RKO (cell line): ENCODE measurements at places on chromosomes 11 and 22.

- peak; percentile 53 for DNase-seq
Observed at GRCh38 chr11:73184953-73185671, 33.0 kb upstream of the P2RY2 start.

DNA sequence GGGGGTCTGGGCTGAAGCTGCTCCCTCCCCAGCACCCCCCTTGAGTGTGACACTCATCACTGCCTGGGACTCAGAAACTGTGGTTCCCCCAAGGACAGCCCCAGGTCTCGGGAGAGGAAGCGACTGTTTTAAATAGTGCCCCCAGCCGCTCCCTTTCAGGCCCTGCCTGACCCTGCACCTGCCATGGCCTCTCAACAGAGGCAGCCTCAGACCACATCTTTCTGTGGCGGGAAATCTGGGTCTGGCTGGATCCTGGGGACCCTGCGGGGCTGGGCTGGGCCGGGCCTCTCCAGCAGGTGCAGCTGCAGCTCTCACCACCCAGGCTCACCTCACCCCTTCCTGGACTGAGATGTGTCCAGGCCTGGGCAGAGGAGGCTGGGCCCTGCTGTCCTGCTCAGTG is 3.7 kb upstream of the IGLL1 start:
- DNase-seq: no peak

DNA sequence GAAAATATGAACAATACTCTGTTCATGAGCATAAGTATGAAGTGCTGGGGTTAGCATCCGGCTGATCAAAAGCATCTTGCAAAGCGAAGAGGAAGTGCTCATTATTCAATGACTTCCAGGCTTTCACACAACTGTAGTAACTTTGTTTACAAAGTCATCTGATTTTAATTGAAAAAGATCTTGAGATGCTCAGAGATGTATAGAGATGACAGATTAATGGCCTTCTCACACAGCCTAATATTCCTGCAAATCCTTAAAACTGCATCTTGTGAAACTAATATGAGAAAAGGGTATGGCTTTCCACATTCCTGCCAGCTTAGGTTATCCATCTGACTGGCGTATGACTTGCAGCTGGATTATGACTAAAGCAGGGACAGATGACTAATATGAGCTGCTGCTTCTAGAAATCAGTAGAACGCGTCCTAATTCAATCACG is 125.4 kb downstream of the CASP12 start:
- peak; percentile 88 for DNase-seq

- DNase-seq: no peak
Observed at GRCh38 chr22:30733181-30733631, 38.5 kb downstream of the OSBP2 start.

- DNase-seq: no peak
Observed at GRCh38 chr22:41367680-41368542, 13.8 kb upstream of the TEF start.

- no peak for DNase-seq
Observed at GRCh38 chr11:64238076-64238475, 2.8 kb upstream of the FKBP2 start.

DNA sequence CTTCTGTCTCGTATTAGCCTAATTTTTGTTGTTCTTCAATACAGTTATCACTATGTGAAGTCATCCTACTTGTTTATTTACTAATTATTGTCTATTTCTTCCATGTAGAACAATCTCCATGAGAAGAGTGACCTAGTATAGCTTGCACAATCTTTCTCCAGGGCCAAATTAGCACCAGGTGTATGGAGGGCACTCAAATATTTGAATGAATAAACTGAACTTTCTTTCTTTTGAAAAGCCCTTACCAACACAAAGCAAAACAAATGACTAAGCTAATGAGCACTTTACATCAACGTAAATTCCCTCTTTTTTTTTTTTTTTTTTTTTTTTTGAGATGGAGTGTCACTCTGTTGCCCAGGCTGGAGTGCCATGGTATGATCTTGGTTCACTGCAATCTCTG is 34.2 kb downstream of the ABTB2 start:
- DNase-seq: no peak

- DNase-seq: no peak
Observed at GRCh38 chr11:66749091-66749490, 20.1 kb upstream of the SPTBN2 start.

GRCh38 chr11:69394869-69395246 is 86.6 kb upstream of the LINC01488 start:
- no peak for DNase-seq

GRCh38 chr11:2270322-2271076 is at the start of gene ASCL2:
TSS of gene ASCL2 (minus strand) at chr11:2270588. CDS start at chr11:2270332, 256 bp downstream.
- no peak for DNase-seq

DNA sequence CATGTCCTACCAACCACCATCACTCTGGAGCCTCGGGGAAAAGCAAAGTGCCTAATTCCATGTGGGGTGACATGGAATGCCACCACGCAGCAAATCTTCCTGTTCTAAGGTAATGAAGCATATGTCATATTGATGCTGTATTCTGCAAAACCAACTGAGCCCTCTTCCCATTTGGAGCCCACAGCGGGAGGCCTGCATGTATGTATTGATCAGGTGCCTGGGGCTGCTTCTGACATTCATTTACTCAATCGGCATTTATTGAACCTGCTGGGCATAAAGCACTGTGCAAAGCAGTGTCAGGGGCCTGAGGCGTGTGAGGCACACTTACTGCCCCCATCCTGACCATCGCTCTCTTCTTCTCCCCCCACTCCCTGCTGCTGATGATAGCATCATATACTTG is 39.1 kb downstream of the ANKK1 start:
- no peak for DNase-seq

DNA sequence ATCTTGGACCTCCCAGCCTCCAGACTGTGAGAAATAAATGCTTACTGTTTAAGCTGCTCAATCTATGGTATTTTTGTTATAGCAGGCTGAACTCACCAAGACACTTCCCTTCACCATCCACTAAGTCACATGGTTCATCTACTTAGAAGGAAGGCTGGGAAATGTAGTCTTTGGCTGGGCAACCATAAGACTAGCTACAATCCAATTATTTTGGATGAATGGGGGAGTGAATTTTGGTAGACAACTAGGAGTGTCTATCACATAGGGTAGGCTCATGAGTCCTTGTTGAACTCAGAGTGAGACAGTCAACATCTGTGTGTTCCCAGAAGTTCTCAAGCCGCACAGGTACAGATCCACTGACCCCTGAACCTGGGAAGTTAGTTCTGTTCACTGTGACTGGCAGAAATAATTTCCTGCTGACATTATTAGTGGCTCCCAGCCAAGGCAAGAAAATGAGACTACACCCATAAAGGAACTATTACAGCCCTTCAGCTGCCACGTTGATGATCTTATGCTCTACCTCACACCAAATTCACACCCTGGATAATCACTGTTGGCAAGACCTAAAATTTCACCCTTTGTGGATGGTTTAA is 3.1 kb upstream of the SLC35C1 start:
- DNase-seq: peak; percentile 37

- DNase-seq: no peak
Observed at GRCh38 chr22:35443790-35444684, 44.1 kb downstream of the MCM5 start.

- DNase-seq: no peak
Observed at GRCh38 chr11:2687782-2688191, 12.0 kb downstream of the KCNQ1OT1 start.

- peak; percentile 77 for DNase-seq
Observed at GRCh38 chr11:33258631-33259205, 1.5 kb downstream of the HIPK3 start.

DNA sequence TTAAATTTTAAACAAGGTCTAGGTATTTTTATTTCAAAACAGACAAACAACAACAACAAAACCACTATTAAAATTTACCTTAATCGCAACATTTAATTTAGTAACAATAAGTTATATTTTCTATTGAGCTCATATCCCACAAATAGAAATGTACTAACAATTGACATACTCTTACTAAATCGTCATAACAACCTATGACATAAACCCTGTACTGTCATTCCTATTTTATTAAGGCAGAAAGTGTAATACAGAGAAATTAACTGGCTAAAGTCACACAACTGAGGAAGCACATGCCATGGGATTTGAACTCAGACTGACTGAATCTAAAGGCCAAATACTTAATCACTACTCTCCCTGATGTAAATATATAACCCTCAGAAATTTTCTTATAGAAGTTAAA is 3.0 kb downstream of the KIF18A start:
- no peak for DNase-seq

GRCh38 chr11:65927904-65928397 is 8.7 kb downstream of the DRAP1 start:
- DNase-seq: no peak

GRCh38 chr11:63532799-63533475 is 3.7 kb upstream of the PLAAT4 start:
- no peak for DNase-seq

DNA sequence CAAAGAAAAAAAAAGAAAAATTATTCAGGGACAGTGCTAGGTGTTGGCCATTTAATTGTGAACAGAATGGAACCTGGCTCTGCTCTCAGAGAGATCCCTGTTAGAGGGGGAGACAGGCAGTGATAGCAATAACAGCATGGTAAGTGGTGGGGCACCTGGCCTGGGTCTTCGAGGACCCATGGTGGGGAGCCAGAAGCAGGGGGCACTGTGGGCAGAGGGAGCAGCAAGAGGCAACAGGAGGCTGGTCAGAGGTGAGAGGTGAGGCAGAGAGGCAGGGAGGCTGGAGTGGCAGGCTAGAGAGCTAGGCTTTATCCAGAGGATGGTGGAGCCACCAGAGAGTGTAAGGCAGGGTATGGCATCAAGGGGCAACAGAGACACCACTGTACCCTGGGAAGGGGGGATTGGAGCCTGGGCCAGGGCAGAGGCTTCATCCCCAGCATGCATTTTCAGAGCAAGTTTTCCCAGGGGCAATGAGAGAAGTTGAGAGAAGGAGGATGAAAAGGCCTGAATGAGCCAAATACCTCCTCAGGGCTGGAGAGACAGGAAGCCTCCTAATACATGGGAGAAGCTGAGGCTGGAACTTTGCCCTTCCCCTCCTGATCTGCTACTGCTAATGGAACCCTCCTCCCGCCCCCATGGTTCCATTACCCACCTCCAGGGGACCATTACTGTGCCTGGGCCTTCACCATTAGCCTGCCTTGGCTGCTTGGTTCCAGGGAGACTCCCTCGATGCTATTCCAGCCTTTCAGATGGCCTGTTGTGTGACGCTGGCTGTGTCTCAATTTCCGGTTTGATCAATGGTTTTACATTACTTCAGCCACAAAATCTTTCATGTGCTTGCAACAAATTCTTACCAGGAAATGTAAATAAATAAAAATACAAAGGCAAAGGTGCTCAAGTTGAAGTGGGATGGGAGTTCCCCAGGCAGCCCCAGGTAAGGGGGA is 2.6 kb upstream of the P2RY2 start:
- DNase-seq: no peak

GRCh38 chr22:39926753-39927152 is 25.9 kb downstream of the GRAP2 start:
- no peak for DNase-seq

- DNase-seq: no peak
Observed at GRCh38 chr11:4479644-4480043, 2.8 kb upstream of the OR52K1 start.

- no peak for DNase-seq
Observed at GRCh38 chr11:70206982-70207376, 3.9 kb downstream of the FADD start.

- DNase-seq: peak; percentile 27
Observed at GRCh38 chr11:29293825-29294224, 723.0 kb downstream of the KCNA4 start.

GRCh38 chr11:134531327-134532130 is 119.5 kb upstream of the B3GAT1 start:
- no peak for DNase-seq

DNA sequence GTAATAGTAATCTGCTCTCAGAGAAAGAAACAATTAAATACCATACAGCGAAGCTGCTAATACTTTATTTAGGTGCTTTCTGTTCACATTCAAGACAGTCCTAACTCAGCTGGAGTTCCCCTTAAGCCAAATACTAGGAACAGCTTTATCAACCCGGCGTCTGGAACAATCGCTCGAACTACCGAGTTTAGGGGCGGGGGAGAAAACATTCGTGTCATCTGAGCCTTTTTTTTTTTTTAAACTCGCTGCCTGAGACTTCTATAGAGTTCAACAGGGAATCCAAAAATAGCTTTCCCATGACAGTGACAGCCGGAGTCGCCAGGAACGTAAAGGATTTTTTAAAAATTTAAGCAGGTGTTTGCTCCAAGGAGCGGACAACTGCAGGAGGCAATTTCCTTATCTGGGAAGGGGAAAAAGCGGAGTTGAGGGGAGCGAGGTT is 852 bp downstream of the TRAF6 start:
- peak; percentile 35 for DNase-seq

- DNase-seq: no peak
Observed at GRCh38 chr11:10693509-10694081, at the start of gene IRAG1. TSS of gene IRAG1 (minus strand) at chr11:10693755. CDS start at chr11:10693602, 153 bp downstream.

- DNase-seq: no peak
Observed at GRCh38 chr11:96869207-96869606, 479.4 kb downstream of the JRKL start.

- peak; percentile 42 for DNase-seq
Observed at GRCh38 chr11:75760710-75761493, 7.7 kb upstream of the DGAT2 start.

- no peak for DNase-seq
Observed at GRCh38 chr11:60367009-60367408, 11.3 kb upstream of the MS4A7 start.

GRCh38 chr11:67571443-67571842 is 12.2 kb upstream of the GSTP1 start:
- DNase-seq: no peak

DNA sequence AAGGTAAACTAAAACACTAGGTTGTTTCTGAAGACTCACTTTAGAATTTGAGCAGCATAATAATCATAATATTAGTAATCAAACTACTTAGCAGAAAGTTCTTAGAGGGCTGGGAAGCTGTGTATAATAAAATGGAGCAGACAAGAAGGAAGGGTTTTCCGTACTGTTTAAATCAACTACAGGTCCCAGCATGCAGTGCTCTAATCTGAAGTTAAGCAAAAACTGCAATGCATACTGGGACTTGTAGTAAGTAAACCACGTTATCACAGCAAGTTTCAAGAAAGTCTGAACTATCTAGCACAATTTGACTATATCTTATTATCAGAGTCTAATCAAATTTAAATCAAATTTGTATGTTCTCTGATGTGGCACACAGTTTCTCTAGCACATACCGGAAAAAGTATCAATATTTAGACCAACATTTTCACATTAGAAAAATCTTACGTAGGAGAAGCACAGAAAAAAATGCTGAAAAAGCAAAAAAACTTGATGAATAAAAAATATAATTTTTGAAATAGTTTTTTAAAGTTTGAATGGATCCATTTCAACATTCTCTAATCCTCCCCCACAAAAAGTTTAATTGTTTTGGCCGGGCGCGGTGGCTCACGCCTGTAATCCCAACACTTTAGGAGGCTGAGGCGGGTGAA is 8.2 kb downstream of the PHF21A start:
- DNase-seq: peak; percentile 87

DNA sequence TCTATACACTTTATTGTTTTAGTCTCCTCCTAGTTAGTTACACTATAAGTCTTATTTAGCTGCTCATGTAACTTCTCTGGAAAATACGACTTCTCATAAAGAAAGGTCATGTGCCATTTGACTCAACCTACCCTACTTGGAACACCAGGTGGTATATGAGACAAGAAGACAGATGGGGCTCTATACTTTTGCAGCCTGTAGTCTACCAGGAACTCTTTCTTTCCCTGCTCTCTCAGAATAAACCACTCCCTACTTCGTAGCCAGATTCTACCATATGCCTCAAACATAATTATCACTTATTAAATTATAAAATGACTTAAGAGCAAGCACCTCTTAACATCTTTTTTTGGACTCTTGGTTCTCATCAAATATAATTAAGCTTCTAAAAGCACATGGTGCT is 38.5 kb upstream of the RAPSN start:
- DNase-seq: no peak

- DNase-seq: peak; percentile 33
Observed at GRCh38 chr11:29019960-29020683, 911.9 kb downstream of the METTL15 start.

GRCh38 chr22:22684580-22685561 is 40.5 kb downstream of the GGTLC2 start:
- no peak for DNase-seq
